Mucosa of gallbladder (tissue), 1 donor: ENCODE measurements at places on chromosomes 2 and 18.

GRCh38 chr2:65490222-65490621 lies 57.8 kb upstream of the SPRED2 start:
- DNase-seq = no peak

- DNase-seq = no peak
These were observed 182.8 kb upstream of the RAB12 start for GRCh38 chr18:8426401-8426800.

GRCh38 chr2:45612731-45613130 lies 1.7 kb upstream of the SRBD1 start:
- no peak for DNase-seq

GRCh38 chr18:11981192-11981542 lies at the start of gene IMPA2:
TSS of gene IMPA2 (plus strand) at chr18:11981507. CDS start at chr18:11981670, 163 bp downstream.
- DNase-seq = no peak

GRCh38 chr2:176637486-176638166 lies 368.4 kb downstream of the MTX2 start:
- peak; percentile 10 for DNase-seq

DNA sequence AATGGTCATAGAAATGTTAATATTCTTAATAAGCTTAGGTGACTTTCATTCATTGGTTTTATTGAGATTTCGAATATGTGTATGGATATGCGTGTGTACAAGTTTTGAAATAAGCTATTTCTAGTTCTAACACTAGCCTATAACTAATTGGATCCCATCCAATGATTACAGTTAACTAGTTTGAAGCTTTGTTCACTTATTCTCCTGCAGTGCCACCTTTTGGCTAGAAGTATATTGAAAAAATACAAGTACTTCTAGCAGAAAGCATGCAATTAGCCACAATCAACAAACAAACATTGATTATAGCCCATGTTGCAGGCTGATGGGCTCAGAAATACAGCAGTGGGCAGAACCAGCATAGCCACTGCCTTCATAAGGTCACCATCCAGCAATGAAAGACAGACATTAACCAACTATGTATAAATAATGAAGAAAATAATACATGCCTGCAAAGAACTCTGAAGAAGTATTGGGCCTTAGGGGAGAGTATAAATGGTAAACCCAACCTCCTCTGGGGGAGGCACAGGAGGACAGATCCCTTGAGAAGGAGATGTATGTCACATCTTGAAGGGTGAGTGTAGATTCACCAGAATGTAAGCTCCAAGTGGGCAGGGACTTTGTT lies 5.1 kb upstream of the PIEZO2 start:
- no peak for DNase-seq

DNA sequence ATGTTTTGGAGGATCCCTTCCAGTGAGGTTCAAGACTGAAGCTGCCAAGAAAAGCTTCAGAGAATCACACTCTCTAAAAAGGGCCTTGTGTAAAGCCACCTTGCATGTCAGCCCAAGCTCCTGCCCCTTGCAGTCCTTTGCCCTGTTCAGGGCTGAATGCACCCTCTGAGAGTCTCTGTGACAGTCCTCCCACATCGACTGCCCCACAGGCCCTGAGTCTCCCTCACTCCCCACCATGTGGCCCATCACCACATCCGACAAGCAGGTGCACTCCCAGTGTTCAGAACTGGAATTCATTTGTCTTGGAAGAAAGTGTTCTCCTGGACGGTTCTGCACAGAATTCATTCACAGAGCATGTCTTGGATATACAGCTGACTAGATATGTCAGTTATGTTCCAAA lies 31.0 kb downstream of the BCL11A start:
- no peak for DNase-seq

GRCh38 chr2:163698857-163699256 lies 37.0 kb downstream of the FIGN start:
- DNase-seq = no peak
